ENCODE measurements at places on chromosomes 16 and 17.

DNA sequence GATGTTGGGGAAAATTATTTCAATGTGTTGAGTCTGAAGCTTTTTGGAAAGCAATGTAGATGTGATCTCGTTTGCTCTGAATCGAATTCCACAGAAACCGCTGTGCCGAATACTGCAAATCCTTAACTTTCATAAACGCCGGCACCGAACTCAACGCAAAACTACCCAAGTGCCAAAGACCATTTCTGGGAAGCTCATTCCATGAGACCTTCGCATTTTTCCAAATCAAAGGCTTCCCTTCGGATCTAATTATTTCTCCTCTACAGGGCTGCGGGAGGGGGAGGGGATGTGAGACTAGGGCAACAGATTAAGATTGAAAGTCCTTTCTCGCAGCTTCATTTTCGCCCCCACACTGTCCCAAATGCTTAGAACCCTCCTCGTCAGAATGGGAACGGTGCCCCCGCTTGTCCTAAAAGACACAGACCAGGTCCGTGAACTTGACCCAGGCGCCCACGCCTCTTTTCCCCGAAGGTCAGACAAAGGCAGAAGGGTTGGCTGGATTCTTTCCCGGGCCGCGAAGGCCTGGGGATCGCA lies 4.0 kb downstream of the PRAC1 start:
- no peak overlapping the region for H3K27ac ChIP-seq
- H3K4me3 ChIP-seq, result no peak overlapping the region
- H3K27me3 ChIP-seq, result peaks cover 84% of the 10 kb centered on the region
- H3K36me3 ChIP-seq, result no peaks in the 10 kb centered on the region
- peak; percentile 32 for DNase-seq

GRCh38 chr17:30570191-30570590 lies 93.0 kb downstream of the GOSR1 start:
- no peak overlapping the region for H3K4me3 ChIP-seq
- no peaks in the 10 kb centered on the region for H3K4me1 ChIP-seq

DNA sequence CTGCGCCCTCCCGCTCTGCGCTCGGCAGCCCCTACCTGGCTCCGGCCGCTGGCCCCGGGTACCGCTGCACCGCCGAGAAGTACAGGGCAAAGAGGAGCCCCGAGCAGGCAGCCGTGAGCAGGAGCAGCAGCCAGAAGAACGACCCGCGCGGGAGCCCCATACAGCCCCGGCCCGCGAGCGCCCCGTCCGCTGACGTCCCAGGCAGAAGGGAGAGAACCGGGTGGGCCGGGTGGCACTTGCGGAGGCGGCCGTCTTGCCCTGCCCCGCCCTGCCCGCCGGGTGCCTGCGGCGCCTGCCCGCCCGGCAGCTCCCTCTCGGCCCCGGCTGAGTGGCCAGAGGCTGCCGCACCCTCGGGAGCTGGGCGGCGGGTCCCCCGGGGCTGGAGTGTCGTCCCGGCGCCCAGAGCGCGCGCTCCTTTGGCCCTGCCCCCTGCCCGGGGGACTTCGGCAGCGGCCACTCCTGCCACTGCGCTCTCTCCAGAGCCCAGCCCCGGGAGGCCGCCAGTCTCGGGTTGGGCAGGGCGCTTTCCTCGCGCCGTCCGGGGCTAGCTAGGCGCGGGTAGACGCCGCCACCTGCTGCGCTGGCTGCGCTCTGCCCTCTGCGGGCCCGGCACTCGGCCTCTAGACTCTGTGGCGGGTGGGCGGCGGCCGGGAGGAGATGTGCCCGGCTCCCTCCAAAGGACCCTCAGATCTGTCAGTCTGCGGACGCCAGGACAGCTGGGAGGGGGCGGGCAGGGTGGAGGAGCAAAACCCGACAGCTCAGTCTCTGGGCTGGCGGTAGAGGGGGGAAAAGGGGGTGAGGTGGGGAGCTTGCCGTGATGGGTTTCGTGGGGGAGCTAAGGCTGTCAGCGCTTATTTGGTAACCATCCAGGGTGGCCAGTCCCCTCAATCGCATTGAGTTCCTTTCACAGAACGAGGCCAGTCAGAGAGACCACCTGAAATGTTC lies at the start of gene ST6GALNAC2:
Gene ST6GALNAC2, minus strand, starts transcription at position 212 of the 945 bp plus-strand sequence. Its CDS starts 52 bp downstream, at position 160.
- peak within 1 kb of the TSS; percentile 82 for H3K4me3 ChIP-seq
- peaks cover 22% of the 10 kb centered on the region for H3K27me3 ChIP-seq
- H3K4me1 ChIP-seq, result peaks cover 28% of the 10 kb centered on the region
- peak; percentile 84 for DNase-seq
- H3K27ac ChIP-seq, result peak within 1 kb of the TSS; percentile 78

- H3K4me1 ChIP-seq, result peaks cover 9% of the 10 kb centered on the region
- H3K27me3 ChIP-seq, result peaks cover 14% of the 10 kb centered on the region
- H3K36me3 ChIP-seq, result peaks cover 31% of the 10 kb centered on the region
These were observed 8.8 kb downstream of the FAM171A2 start for GRCh38 chr17:44354582-44355561.

DNA sequence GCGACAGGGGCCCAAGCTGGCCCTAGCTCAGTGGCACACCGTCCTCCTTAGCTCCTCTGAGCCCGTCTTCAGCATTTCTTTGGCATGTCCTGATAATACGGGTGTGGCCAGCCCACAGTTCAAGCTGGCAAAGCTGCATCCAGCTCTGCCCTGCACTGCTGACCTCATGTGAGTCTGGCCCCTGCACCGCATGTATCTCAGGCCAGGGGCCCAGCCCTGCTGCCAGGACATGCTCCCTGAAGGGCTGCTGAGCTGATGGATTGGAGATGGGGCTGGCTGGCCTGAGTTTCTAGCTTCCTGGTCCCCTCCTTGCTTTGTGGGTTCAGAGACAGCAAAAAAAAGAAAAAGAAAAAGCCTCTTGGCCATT lies 2.4 kb downstream of the DOC2B start:
- H3K27ac ChIP-seq, result no peak overlapping the region
- DNase-seq, result peak; percentile 40
- peaks cover 23% of the 10 kb centered on the region for H3K27me3 ChIP-seq
- H3K4me1 ChIP-seq, result peaks cover 44% of the 10 kb centered on the region
- H3K4me3 ChIP-seq, result peak overlapping the region; percentile 44
- no peaks in the 10 kb centered on the region for H3K36me3 ChIP-seq

GRCh38 chr17:9024497-9024896 lies 3.2 kb downstream of the NTN1 start:
- peak overlapping the region; percentile 1 for H3K27ac ChIP-seq
- H3K27me3 ChIP-seq, result no peaks in the 10 kb centered on the region
- H3K4me3 ChIP-seq, result peak overlapping the region; percentile 57

DNA sequence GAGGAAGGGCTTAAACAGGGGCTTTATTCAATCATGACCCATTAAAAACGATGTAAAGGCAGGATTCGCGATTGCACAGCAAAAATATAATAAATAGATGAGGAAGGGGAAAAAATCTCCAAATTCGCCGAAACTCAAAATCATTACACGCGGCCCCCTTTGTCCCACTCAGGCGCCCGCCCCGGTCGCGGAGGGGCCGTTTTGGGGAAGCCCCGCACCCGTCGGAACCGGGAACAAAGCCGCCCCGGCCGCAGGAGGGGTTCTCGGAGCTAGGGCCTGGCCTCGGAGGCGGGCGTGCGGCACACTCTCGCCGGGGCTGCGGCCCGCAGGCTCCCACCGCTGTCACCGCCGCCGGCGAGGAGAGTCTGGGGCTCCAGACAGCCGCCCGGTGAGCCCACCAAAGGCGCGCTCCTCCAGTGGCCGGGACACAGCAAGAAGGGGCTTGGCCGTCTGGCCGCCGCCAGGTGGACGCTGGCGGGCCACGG lies 521 bp downstream of the C16orf87 start:
- H3K4me3 ChIP-seq, result peak overlapping the region; percentile 97
- H3K27ac ChIP-seq, result peak overlapping the region; percentile 97
- H3K4me1 ChIP-seq, result no peaks in the 10 kb centered on the region

GRCh38 chr16:21101631-21102420 lies 48.8 kb downstream of the DNAH3 start:
- no peaks in the 10 kb centered on the region for H3K36me3 ChIP-seq
- no peak overlapping the region for H3K4me3 ChIP-seq
- no peak overlapping the region for H3K27ac ChIP-seq
- DNase-seq, result peak; percentile 35
- H3K4me1 ChIP-seq, result no peaks in the 10 kb centered on the region

DNA sequence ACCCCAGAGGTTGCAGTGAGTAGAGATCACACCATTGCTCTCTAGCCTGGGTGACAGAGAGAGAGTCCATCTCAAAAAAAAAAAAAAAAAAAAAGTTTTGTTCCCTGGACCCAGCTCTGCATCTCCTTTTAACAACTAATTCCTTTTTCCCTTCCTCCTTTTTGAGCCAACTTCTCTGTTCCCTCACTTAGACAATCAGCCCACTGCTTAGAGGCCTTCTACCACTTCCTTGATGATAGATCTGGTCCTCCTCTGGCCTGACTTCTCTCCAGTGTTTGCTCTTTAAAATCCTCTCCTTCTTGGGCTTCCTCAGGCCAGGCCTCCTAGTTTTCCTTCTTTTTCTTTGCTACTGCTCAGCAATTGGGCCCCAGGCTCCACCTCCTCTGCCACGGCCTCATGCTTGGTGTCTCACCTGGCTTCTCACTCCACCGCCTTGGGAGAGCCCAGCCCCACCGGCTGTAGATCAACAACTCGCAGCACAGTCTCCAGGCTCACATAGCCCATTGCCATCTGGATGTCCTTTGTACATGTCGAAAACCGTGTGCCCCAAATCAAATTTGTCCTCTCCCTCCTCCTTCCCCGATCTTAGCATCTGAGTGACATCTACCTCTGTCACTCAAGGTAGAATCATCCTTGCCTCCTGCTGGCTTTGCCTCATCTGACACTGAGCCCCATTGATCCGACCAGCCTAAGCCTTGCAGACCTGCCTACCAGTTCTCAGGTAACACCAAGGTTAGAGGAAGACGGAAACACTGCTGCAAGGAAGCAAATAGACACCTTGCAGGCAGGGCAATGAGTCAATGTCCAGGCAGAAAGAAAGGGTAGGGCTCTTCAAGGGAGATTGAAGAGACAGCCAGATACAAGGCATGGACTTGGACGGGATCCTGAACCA lies 17.4 kb downstream of the ARHGAP27 start:
- peaks cover 60% of the 10 kb centered on the region for H3K4me1 ChIP-seq
- no peak overlapping the region for H3K4me3 ChIP-seq
- peak overlapping the region; percentile 13 for H3K27ac ChIP-seq
- no peaks in the 10 kb centered on the region for H3K36me3 ChIP-seq
- no peaks in the 10 kb centered on the region for H3K27me3 ChIP-seq

GRCh38 chr17:50853015-50853615 lies 13.0 kb downstream of the TOB1 start:
- H3K27ac ChIP-seq, result peak overlapping the region; percentile 89
- peak; percentile 32 for DNase-seq
- peak overlapping the region; percentile 6 for H3K4me3 ChIP-seq
- no peaks in the 10 kb centered on the region for H3K36me3 ChIP-seq

- no peak overlapping the region for H3K27ac ChIP-seq
- peak; percentile 59 for DNase-seq
- H3K27me3 ChIP-seq, result no peaks in the 10 kb centered on the region
These were observed 174.0 kb upstream of the GSE1 start for GRCh38 chr16:85438981-85439685.

DNA sequence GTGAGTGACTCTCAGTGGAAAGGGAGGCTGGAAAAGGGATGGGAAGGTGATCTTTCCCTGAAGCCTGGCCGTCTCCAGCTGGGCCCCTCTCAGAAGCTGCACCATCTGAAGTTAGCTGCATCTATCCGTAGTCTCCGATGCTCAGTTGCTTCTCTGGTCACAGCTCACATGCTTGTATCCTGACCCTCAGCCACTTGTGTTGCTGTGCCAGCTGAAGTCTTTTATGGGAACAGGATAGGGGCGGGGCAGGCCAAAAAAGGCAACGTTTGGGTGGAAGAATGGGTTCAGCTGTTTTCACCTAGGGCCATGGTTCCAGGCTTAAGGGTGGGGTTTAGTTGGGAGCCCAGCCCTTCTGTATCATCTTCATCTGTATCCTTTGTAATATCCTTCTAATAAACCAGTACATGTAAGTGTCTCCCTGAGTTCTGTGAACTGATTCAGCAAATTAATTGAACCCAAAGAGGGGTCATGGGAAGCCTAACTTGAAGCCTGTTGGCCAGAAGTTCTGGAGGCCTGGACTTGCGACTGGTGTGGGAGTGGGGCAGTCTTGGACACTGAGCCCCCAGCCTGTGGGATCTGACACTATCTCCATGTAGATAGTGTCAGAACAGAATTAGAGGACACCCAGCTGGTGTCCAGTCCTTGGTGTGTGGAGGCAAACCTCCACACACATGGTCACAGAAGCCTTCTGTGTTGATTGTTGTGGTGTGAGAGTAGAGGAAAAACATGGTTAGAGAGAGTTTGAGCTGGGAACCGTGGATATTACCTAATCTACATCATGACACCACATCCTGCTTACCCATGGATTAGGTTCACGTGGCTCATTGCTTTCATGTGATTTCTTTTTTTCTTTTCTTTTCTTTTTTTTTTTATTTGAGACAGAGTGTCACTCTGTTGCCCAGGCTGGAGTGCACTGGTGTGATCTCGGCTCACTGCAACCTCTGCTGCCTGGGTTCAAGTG lies 49.3 kb upstream of the FBXO47 start:
- H3K4me1 ChIP-seq, result peaks cover 7% of the 10 kb centered on the region
- no peaks in the 10 kb centered on the region for H3K36me3 ChIP-seq
- no peak overlapping the region for H3K27ac ChIP-seq
- DNase-seq, result no peak

GRCh38 chr17:12993631-12994030 lies 24.2 kb downstream of the ELAC2 start:
- no peak for DNase-seq
- H3K27me3 ChIP-seq, result no peaks in the 10 kb centered on the region
- H3K36me3 ChIP-seq, result peaks cover 78% of the 10 kb centered on the region
- no peak overlapping the region for H3K4me3 ChIP-seq

DNA sequence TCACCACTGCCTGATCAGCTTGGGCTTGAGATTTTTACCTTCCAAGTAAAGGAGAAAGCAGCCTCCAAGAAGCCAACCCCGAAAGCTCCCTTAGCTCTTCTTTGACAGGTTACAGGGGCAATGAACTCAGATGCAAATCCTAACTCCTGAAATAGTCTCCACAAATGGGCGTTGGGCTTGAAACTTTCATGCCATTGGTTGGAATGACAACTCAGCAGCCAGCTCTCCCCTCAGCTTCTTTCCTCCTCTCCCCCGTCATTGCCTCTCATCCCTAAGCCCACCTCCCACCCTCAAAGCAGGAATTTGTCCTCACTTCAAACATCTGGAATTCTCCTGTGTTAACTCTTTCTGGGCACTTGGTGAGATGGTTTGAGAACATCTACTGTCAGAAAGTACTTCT lies at the start of gene TAT:
Gene TAT, minus strand, starts transcription at position 122 of the 400 bp plus-strand sequence. CDS start 677 bp downstream, outside the sequence.
- H3K27me3 ChIP-seq, result no peaks in the 10 kb centered on the region
- no peak within 1 kb of the TSS for H3K27ac ChIP-seq
- DNase-seq, result no peak
- H3K4me1 ChIP-seq, result no peaks in the 10 kb centered on the region

- no peak for DNase-seq
- H3K27ac ChIP-seq, result no peak overlapping the region
- H3K27me3 ChIP-seq, result peaks cover 22% of the 10 kb centered on the region
These were observed 39.7 kb upstream of the PVALEF start for GRCh38 chr17:81125573-81126081.

- peaks cover 53% of the 10 kb centered on the region for H3K4me1 ChIP-seq
- no peaks in the 10 kb centered on the region for H3K36me3 ChIP-seq
- peak overlapping the region; percentile 11 for H3K4me3 ChIP-seq
- no peak overlapping the region for H3K27ac ChIP-seq
- H3K27me3 ChIP-seq, result peaks cover 19% of the 10 kb centered on the region
- peak; percentile 88 for DNase-seq
These were observed 6.0 kb upstream of the TPPP3 start for GRCh38 chr16:67399218-67399733.

- peak overlapping the region; percentile 100 for H3K27ac ChIP-seq
- peak; percentile 77 for DNase-seq
- peaks cover 92% of the 10 kb centered on the region for H3K4me1 ChIP-seq
- no peaks in the 10 kb centered on the region for H3K27me3 ChIP-seq
- H3K36me3 ChIP-seq, result no peaks in the 10 kb centered on the region
- H3K4me3 ChIP-seq, result peak overlapping the region; percentile 19
These were observed 4.8 kb downstream of the IL4R start for GRCh38 chr16:27318392-27319256.

GRCh38 chr16:50906454-50906853 lies 164.6 kb downstream of the CYLD start:
- no peaks in the 10 kb centered on the region for H3K4me1 ChIP-seq
- DNase-seq, result no peak
- H3K27me3 ChIP-seq, result peaks cover 5% of the 10 kb centered on the region
- H3K4me3 ChIP-seq, result no peak overlapping the region
- H3K27ac ChIP-seq, result no peak overlapping the region

Data from stomach (tissue), 19 donors.